ENCODE measurements at places on chromosomes 2 and 18.

GRCh38 chr2:128772671-128773070, 454.0 kb upstream of the HS6ST1 start:
- DNase-seq = no peak

DNA sequence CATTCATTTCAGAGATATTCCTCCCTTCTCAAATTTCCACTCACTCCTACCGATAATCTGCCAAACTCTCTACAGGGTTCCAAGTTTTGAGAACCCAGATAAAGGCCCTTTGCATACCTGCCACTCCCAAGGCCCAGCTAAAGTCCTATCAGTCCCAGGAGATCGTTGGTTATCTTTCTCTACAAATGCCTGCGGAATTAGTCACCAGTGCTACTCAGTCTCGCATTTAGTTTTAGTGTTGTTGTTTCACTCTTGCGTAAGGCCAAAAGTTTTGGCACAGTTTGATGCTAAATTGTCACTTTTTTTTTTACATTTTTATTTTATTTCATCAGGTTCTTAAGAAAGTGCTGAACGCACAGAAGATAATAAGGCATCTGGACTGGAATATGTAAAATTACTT, 29.2 kb upstream of the SETBP1 start:
- DNase-seq = peak; percentile 45

DNA sequence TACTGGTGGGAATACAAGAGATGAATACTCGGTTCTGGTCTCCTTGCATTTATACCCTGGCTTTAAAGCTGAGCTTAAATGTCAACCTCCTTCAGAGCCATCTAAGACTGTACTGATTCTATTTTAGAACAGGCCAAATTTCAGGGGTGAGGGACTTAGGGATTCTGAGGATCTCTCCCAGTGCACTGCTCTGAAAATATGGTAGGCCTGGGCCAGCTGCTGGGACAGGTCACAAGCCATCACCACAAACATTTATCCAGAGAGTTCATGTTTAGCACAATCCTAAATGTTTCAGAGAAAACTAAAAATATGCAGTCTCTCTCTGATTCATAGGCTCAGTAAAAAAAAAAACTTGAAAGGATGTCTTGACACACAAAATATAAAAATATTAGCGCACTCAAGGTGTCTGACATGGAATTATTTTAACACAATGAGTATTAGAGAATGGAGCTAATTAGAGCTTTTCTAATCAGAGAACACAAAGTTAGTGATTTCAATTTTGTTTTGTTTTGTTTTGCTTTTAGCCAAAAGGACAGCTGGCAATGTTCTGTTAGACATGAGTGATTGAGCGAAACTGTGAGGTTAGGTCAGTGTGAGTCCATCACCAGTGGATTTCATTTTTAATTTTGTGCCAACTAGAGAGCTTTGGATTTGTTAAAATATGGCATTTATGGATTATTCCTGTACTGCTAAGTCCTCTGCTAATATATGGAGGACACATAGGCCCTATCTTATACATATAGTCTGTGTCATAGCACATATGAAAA, 38.8 kb downstream of the MFSD6 start:
- no peak for DNase-seq

DNA sequence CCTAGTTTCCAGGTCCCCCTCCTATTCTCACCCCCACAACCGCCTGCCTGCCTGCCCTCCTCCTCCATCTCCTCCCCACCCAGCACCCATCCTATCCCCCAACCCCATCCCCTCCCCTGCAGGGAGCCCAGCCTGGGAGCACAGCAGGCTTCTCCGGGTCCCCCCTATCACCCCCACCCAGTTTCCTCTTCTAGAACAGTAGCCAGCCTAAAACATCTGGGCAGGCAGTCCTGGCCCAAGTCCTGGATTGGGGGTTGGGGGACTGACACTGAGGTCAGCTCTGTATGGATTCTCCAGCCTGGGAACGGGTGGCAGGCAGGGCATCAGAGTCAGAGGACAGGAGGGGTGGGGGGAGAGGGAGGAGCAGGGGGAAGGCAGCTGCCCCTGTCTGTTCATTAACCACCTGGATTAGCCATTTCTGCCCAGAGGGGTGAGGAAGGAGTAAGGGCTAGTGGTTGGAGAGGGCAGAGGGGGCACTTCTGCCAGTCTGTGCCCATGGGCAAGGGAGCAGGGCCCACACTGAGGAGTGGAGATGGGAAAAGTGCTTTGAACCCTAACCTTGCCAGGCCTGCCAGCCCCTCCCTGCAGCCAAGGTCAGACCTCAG, 60.0 kb downstream of the TNS1 start:
- no peak for DNase-seq

DNA sequence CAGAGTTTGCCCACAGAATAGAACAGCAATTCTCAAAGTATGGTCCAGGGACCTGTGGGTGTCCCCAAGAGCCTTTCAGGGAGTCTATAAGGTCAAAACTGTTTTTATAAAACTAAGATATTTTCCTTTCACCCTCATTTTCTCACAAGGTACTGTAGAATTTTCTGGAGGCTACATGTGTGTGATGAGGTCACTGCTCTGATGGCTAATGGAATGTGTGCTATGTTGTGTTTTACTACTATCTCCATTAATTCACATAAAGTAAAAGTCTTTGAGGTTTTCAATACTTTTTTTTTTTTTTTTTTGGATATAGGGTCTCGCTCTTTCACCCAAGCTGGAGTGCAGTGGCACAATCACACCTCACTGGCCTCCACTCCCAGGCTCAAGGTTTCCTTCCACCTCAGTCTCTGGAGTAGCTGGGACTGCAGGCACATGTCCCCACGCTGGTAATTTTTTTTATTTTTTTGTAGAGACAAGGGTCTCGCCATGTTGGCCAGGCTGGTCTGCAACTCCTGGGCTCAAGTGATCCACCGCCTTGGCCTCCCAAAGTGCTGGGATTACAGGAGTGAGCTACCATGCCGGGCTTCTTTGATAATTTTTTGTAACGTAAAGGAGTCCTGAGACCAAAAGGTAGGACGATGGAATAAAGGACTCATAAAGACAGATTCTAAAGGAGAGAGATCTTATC, 1.8 kb downstream of the TRABD2A start:
- DNase-seq = no peak

DNA sequence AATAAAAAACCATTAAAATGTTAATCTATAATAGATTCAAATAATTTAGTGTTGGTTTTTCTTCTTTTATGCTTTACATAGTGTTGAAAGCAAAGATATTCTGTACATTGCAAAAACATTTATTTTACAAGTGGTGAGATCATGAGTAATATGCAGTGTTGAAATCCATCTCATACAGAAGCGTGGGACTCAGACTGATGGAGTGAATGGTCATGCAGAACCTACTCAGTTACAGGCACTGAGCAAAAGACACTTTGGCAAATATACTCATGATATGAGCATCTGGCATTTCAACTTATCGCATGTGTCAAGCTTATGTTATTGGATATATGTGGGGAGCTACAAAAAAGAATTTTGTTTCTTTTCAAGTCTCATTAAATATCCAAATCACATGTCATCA, 620.2 kb upstream of the NETO1 start:
- no peak for DNase-seq

DNA sequence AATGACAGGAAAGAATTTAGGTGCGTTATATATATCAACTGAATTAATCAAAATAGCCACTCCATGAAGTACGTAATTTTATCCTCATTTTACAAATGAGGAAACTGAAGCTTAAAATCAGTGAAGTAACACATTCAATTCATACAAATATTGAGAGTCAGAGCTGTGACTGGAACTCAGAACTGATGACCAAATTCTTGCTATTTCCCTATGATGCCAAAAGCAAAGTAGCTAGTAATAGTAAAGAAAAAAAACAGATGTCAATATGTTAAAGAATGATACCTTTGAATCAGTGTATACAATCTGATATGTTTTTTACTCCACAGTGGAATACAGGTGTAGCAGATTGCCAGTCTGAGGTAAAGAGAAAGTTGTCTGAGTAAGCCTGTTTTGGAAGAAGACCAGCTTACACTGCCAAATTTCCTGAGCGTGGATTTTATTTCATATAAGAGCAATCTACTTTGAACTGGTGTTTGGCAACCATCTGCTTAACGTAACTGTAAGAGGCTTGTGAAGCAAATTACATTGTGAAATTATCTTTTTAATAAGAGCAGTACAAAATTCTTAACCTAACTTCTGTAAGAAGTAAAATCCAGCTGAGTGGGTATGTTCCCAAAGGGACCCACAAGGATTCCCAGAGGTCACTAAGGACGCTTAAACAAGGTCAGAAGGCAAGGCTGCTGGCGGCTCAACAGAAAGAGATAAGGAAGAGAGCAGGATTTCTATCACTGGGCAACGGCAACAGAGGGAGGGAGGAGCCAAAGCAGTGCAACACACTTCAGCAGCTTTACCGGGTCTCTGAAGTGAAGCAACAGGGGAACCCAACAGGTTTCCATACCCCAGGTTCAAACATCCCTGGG, 85.6 kb downstream of the IKZF2 start:
- DNase-seq = peak; percentile 10

DNA sequence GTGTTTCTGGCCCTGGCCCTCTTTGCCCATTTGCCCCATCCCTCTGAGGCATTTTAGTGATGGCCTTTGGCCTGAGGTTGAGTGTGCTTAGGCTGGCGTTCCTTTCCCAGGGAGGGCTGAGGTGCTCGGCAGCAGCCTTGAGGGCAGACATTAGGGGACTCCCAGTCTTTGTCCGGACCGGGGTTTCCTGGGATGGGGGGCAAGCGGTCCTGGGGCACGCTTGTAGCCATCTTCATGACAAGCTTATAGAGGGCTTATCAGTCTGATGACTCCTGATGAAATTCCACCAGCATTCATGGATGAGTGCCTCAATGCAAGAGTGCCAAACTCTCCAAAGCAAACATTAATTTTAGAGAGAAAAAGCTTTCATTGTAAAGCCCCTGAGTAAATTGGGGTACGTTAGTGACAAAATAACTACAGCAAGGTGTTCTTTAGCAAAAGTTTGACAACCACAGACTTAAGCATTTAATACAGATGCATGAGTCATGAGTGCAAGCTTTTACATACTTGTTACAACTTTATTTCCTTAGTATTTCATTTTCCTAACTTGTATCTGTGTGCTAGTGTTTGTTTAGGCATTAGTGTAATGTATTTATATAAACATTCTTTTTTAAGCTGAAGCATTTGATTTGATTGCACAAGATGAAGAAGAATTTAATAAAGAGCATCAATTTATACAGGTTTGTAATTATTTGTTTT, 45.6 kb downstream of the CEP192 start:
- DNase-seq = peak; percentile 2

GRCh38 chr2:105052773-105053172, 14.9 kb downstream of the MRPS9 start:
- DNase-seq = no peak

- no peak for DNase-seq
Observed at GRCh38 chr2:62506421-62506750, 391 bp upstream of the TMEM17 start.

GRCh38 chr2:74740741-74741431, 86.8 kb downstream of the SEMA4F start:
- DNase-seq = peak; percentile 95

- DNase-seq = no peak
Observed at GRCh38 chr2:167480232-167480985, 592.1 kb downstream of the XIRP2 start.

DNA sequence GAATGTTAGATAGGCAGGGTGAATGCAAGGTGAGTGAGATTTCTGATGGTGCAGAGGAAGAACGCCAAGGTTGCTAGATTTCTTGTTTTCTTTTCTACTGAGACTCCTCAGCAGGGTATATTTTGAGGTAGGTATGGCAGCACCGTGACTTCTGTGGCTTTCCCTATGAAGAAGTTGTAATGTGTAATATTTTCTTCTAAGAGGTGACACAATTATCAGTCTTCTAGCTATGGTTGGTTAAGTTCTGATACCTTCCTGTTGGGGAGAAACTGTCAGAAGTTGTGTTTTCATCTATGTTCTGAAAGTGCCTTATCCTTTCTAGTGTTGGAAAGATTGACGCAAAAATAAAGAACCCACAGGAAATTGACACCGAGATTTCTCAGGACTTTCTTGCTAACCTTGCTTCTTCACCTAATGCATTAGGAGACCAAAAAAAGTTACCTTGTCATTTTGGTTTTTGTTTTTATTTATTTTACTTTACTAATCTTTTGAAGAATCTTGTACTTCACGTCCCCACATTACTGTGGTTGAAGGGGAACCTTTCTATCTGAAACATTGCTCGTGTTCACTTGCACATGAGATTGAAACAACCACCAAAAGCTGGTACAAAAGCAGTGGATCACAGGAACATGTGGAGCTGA, 11.9 kb downstream of the IL18R1 start:
- DNase-seq = no peak

DNA sequence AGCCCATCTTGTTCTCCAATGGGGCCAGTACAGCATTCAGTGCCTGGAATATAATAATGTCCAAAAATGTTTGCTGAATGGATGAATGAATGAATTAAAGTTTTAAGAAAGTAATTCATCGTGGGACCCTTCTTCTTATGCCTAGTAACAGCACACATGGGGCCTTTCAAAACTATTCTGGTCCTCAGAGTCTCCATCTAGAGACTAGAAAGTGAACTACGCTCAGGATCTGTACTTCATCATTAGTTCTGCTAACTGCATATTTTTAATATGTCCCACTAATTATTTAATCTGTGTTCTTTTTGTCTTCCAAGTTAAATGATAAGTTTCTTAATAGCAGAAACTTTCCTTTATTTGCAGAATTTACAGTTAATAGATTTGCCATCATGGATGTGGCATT, 172.5 kb downstream of the SMAD2 start:
- DNase-seq = no peak

DNA sequence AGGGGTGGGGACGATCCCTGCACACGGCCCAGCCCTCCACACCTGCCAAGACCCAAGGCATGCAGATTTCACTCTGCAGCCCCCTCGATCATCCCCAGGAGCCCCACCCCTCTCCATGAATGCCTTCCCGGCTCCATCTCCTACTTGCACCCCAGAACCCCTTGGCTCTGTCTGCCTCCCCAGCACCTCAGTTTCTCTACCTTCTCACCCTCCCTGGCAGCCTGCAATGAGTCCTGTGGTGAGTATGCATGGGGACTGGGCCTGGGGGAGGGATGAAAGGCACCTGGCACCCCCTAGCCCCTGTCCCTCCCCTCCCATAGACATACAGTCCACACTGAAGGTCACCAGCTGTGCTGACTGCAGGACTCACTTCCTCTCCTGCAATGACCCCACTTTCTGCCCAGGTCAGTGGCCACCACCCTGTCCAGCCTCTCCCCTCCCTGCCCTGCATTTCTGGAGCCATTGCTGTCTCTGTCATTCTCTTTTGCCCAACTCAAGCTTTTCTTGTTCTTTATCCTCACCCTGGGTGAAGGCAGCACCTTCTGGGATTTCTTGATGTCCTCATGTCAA, 1.0 kb downstream of the TEX51 start:
- DNase-seq = no peak

DNA sequence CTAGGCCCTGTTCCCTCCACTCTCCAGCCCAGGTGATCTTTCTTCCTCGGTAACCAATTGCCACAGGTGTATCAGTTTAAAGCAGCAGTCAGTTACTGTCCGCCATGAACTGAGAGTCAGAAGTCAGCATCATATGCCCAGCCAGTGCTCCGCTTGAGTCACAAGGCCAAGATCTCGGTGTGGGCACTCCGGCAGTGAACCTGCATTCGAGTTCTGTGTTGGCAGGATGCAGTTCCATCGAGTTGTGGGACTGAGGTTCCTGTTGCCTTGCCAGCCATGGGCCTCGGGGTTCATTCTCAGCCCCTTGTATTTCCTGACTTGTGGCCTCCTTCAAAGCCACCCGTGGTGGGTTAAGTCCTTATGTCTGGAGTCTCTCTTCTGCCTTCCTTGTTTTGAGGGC, 3.1 kb upstream of the TMEM185B start:
- DNase-seq = no peak

- DNase-seq = no peak
Observed at GRCh38 chr2:7825591-7826312, 856.1 kb upstream of the ID2 start.

- no peak for DNase-seq
Observed at GRCh38 chr2:144643537-144644336, 123.8 kb upstream of the ZEB2 start.

Data from AG08395 (cell line).